H7 (cell line): ENCODE measurements at places on chromosomes 5 and 9. TPM values are rescaled to one million over a fixed set of nuclear protein-coding genes. Genes with fewer than 3 reads are reported as not detected.

The POLR3G gene
- total RNA-seq: 126 and 169 TPM in 2 replicates

The SGTB gene
- 7.1 and 7.8 TPM in 2 replicates for total RNA-seq

The CDKN2AIPNL gene
- total RNA-seq: 109 and 123 TPM in 2 replicates

The SMIM27 gene
- 7.1 and 16.7 TPM in 2 replicates for total RNA-seq

The IFNA14 gene
- total RNA-seq: not detected in 2 replicates

The NCS1 gene
- total RNA-seq: 24.6 and 28.3 TPM in 2 replicates

The GPR150 gene
- 0.15 TPM in 1 of 2 replicates, not detected in the other for total RNA-seq

The GPSM1 gene
- 17.3 and 22.2 TPM in 2 replicates for total RNA-seq

The AMBP gene
- 1.6 and 1.7 TPM in 2 replicates for total RNA-seq

The MARCOL gene
- total RNA-seq: not detected in 2 replicates

The ACOT12 gene
- total RNA-seq: not detected in 2 replicates

The SLC6A3 gene
- total RNA-seq: 0.07 TPM in 2 replicates

DNA sequence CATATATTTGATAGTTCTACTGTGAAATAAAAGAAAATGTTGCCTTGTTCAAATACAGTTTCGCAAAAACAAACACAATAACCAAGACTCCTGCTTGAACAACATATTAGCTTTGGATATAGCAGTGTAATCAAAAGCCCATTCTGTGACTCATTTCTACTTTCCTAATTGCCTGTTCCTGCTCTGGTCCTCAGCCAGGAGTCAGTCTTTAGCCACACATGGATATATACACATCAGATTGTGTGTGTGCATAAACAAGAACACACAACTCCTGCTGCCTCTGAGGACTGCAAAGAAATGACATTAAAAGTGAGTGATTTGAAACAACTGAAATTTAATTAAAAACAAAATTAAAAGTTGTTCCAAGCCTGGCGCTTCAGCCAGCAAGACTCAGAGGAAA, 334.8 kb downstream of the TRIM32 start:
- DNase-seq: no peak

DNA sequence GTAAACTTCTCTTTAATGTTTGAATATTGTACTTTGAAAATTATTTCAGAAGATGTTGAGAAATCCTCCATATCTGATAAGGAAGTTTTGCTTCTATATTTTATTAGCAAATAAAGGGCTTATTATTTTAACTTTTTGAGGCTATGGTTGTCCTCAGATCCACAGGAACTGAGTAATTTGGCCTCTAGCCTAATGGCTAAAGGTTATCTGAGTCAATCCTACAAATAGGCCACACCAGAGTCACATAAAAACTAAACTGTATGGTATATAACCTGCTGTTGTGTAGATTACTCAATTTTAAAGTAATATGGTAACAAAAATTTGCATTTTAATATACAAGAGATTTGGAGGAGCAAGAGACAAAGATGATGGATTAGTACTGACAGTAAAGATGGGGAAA, 549.2 kb upstream of the GRAMD2B start:
- DNase-seq: no peak

DNA sequence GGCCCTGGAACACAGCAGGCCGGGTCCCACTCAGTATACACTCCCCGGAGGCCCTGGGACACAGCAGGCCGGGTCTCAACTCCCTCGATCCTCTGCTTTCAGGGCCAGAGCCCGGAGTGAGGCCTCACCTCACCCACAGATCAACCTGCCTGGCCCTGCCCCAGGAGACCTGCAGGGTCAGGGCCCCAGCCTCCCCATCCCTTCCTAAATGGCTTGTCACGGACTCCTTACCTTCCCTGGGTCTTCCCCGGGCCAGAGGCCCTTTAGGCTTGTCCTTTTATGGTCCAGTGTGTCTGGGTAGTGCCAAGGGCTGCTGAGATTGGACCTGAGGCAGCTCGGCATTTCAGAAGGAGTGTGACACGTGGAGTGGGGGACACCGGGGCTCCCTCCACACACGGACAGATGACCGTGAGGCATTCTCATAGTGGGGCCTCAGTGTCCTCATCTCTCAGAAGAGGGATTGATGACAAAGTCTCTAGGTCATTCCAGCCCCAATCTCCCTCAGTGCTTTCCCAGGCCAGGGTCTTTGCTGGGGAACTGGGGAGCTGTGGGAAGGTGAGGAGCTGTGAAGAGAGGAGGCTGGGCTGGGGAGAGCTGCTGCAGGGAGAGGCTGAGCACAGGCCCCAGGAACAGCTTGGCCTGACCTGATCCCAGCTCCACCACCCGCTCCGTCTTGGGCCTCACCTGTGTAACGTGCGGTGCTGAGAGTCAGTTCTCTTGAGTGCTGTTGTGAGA, 18.0 kb upstream of the PLEKHG4B start:
- peak; percentile 56 for DNase-seq

DNA sequence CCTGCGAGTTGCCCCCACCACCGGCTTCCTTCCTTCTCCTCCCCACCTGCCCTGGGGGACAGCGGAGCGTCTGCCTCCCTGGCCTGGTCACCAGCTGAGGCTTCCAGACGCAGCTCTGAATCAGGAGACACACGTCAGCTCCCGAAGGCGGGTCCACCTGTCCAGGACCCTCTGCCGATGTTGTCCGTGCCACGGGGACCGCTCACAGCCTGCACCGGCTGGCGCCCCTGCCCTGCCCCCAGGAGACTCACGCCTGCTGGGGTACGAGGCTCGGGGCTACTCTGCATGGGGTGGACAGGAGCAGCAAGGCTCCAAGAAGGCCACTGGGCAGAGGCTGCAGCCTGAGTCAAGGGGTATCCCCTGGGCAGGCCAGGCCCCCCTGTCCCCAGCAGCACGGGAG, 1.9 kb upstream of the CCDC187 start:
- DNase-seq: no peak

- no peak for DNase-seq
These were observed 76.2 kb downstream of the GPR21 start for GRCh38 chr9:123109540-123110279.

DNA sequence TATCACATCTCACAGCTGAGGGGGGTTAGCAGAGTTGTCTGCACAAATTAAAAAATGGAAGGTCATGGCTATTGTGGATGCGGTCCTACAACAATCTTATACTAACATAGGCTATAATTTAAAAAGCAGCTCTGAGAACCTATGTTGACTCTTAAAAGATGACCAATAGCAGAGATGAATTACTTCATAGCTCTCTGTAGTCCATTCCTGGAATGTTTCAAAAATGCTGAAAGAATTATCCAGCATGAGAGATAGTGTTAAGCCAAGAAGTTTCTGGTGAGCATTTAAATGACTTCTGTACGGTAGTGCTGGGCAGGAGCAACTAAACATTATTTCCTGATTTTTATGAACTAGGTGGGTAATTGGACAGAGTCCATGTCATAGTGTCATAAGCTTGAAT, 218.2 kb upstream of the NUDT12 start:
- DNase-seq: no peak

DNA sequence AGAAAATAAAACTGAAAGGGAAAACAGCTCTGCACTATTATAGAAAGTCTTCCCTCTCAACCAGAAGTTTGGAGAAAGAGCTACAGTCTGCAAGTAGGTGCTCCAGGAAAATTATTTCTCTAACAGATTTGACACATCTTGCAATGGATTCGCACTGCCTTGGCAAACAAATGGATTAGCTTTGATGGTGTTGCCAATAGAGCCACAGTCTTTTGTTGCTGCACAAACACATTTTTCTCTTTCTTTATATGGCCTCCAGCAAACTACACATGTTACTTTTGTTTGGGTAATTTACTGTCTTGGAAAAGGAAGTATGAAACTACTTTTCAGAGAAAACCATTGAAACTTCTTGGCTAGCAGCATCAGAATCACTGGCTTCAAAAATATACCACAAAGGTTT, 523.1 kb downstream of the EFNA5 start:
- DNase-seq: no peak

- DNase-seq: no peak
These were observed 4.6 kb downstream of the CEL start for GRCh38 chr9:133066181-133066983.

GRCh38 chr5:96280946-96281393, 152.1 kb downstream of the PCSK1 start:
- no peak for DNase-seq

GRCh38 chr5:139701056-139701741, 53.0 kb downstream of the CXXC5 start:
- peak; percentile 81 for DNase-seq

DNA sequence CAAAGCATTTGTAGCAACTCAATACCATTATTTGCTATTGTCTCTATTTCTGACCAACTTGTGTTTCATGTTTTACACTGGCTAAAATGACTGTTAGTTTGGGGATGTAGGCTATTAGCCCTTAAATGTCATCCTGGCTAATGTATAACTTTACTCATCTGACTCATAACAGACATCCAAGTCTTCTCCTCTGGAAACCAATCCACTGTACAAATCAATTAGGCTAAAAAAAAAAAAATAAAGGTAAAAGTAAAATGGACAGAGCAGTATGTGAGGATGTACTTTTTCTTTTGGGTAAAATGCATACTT, 20.6 kb downstream of the MEGF9 start:
- no peak for DNase-seq

DNA sequence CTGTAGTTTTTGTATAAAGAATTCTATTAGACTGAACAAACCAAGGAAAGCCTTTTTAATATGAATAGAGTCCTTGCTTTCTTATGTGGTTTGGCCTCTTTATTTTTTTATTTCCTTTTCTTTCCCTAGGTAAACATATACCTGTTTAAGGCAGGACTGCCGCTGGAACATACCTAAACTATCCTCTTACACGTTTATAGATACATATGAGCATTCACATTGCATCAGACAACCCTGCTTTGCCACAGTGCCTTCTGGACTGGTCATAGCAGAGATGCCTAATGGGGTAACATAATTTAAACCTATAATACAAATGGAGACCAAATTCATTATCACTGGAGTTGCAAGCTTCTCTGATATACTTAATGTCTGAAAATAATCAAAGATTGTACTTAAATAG, 12.5 kb downstream of the GRAMD2B start:
- DNase-seq: no peak

- DNase-seq: no peak
These were observed 26.4 kb upstream of the EXOC3 start for GRCh38 chr5:416636-416960.

- DNase-seq: no peak
These were observed 75.9 kb upstream of the SELENOP start for GRCh38 chr5:42887575-42887974.
